ENCODE measurements at places on chromosomes 5 and 9. TPM values are rescaled to one million over a fixed set of nuclear protein-coding genes. Genes with fewer than 3 reads are reported as not detected.

PCDHGA4 gene
- total RNA-seq = 10.9 TPM

MOB3B gene
- 4.3 TPM for total RNA-seq

CATSPER3 gene
- total RNA-seq = 0.52 TPM

EGFL7 gene
- 47.0 TPM for total RNA-seq

PRLR gene
- 7.9 TPM for total RNA-seq

GABRA1 gene
- total RNA-seq = not detected

QRFP gene
- total RNA-seq = not detected

Data from body of pancreas (tissue), 4 donors.